Stimulated activated CD4-positive, alpha-beta T cell treated with anti-CD3 and anti-CD28 coated beads, Interleukin-15, amount 100 ng/mL, for 1 hour (primary cell): ENCODE measurements at places on chromosomes 5 and 9.
A peak's percentile ranks its signal among the peaks of the same experiment; 100 is the strongest.

DNA sequence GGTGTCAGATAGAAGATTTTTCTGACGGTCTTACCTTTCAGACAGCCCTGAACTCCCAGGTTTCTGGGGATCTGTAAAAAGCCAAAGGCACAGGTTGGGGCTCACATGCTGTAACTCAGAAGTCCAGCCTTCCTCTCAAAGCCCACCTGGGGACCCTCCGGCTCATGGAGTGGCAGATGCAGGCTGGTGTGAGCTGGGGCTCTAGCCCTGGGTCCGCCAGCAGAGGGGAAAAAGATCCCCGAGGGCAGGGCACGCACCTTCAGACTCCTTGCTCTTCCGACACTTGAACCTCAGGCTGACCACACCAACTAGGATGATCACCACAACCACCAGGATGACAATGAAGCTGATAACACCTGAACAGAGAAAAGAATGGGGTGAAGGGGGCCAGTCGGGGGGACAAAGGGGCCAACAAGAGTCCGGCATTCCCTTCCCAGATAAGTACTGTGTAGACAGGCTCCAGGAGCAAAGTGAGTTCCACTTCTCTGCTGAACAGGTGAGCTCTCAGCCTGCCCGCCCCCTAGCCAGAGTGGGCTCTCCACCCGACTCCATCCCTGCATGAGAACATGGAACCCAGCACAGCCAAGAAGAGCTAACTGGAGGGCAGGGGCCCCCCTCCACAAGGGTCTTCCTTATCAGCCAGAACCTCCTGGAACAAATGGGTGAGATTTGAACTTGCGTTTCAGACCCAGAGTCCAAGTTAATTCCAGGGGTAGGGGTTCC, 7.8 kb downstream of the ECSCR start:
- no peak for DNase-seq

- no peak for DNase-seq
These were observed 71.1 kb downstream of the SNX24 start for GRCh38 chr5:122916490-122916889.

GRCh38 chr5:177309351-177310191, 2.1 kb downstream of the MXD3 start:
- peak; percentile 42 for DNase-seq

DNA sequence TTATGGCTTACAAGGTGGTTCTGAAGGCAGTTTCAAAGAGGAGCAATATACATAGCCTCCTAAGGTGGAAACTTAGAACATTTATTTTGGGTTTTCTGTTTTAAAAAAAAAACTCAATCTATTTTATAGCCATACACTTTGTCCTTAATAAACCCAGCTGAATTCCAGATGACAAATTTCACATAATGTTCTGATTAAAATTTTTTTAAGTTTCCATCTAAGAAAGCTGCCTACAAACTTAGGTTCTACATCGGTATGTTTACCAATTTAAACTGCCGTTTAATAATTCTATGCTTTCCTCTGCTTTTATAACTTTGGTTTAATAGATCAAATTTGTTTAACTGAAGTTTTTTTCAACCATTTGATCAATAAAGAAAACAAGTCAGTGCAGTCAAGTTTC, 12.5 kb downstream of the NR3C1 start:
- DNase-seq, result no peak

- no peak for DNase-seq
These were observed 27.1 kb upstream of the ACTBL2 start for GRCh38 chr5:57509501-57510260.

- no peak for DNase-seq
These were observed 316.2 kb upstream of the CLINT1 start for GRCh38 chr5:158174918-158175851.

DNA sequence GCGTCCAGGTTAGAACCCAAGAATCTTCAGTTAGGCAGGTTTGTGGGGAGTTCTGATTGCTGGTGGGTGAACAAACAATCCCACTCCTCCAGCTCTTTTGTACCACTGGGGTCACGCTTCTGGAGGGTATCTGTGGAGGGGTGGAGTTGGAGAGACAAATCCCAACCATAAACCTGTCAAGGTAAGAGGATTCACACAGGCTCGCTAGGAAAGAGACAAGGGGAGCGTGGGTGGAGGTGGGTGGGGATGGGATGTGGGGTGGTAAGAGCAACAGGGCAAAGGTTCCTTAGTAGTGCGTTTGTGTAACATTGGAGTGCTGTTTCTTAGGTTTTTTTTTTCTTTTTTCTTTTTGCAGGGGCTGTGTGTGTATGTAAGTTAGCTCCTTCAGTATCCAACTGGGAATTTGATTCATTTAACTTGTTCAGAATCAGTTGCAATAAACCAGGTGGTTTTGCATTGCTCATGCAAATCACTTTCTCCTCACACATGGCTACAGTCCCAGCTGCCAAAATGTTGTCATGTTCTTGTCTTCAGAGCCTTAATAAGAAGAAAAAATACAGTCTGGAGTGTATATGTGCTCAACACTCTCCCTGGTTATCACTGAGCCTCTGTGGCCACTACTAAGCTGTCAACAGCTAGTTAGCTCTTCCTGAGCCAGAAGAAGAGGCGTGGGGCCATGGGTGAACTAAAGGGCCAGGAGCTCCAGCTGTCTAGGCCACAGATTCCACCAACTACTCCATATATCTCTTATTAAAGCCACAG, 164.0 kb upstream of the RAD23B start:
- no peak for DNase-seq

GRCh38 chr9:125789196-125789595, 42.0 kb downstream of the PBX3 start:
- DNase-seq, result no peak

DNA sequence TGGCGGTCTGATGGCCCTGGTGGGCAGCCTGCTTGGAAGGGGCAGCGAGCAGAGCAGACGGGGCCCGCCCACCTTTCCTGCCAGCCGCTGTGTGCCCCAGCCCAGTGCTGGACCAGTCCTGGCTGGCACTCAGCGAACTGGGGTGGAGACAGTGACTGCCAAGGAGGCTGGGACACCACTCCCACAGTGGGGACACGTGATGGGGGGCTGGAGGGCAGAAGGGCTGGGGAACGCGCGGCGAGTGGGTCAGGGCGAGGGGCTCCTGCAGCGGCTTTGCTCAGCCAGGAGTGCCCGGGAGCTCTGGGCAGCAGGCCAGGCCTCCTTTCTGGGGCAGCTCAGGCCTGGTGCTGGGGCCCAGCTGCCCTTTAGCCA, 19.5 kb downstream of the NCS1 start:
- DNase-seq, result no peak

GRCh38 chr9:98484162-98484561, 224.6 kb downstream of the GABBR2 start:
- no peak for DNase-seq

DNA sequence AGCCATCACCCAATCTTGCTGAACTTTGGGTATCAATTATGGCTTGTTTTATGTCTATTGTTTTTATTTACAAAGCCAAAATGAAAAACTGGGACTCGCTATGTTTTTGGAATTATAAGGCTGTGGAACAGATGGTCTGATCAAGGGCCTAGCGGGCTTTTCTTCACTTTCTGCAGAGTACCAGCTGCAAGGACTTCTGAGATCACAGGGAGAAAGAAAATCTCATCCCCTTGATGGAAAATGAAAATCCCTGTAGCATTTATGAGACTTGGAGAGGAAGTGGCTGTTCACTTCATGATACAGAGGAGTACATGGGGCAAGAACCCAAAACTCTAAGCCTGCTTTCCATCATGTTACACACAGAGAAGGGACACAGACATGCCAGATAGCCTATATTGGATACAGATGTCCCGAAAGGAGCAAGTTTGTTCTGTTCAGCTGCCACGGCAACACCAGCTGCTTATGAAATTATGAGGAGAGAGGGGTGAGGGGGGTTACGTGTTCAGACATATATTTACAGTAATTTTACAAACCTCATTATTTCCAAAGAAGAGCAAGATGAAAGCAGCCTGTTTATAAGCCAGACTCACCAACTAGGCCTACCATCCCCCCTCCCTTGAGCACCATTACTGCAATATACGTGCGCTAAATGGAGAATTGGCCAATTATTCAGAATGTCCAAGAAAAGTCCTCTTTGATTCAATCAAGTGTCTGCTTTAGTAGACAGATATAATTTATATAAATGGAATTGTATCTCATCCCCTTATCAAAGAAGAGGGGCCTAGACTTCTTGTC, 220.0 kb downstream of the MARCHF11 start:
- no peak for DNase-seq

- DNase-seq, result no peak
These were observed 286.6 kb downstream of the FER start for GRCh38 chr5:109034306-109034705.

- DNase-seq, result no peak
These were observed 89.1 kb downstream of the KLHL3 start for GRCh38 chr5:137646761-137647160.

DNA sequence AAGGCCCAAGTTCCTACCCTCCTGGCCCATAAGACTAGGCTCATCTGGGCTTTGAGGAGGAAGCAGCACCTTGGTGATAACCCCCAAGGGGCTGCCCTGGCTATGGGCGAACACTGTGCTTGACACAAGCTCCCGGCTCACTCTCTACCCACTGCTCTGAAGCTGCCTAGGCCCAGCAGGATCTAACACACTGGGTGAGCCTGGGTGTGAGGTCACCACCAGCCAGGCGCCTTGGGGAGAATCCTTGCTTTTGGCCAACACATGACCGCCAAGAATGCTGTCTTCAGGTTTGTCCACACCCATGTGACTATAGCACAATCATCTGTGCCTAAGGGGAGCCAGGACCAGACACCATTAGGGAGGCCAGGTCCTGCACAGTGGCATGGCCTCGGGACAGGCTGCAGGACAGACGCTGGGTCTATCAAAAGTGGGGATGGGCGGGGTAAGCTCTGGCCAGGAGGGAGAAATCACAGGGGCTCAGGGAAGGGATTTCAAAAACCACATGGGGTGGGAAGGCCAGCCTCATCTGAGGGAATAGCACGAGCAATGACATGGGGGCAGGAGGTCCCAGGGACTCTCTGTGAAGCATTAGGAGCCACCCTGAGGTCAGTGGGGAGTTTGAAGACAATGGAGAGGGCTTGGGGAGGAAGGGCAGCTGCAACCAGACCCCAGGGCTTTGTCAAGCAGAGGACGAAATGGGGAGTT, 29.6 kb downstream of the BICD2 start:
- DNase-seq, result no peak

DNA sequence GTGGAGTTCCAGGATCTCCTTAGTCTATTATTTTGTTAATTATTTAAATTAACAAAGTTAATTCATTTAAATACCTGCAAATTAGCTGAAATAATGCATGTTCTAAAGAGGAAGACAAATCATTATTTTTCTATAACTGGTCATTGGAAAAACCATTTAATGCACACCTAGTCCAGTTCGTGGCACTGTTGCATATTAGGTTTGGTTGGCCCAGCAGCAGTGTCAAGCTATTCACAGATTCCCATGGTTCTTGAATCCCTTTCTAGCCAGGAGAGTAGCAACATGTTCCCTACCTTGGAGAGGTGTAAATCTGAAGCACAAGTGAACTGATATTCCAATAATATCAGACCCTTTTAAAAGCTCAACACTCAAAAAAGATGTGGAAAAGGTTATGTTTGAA, 155.2 kb downstream of the TMEM161B start:
- DNase-seq, result no peak

DNA sequence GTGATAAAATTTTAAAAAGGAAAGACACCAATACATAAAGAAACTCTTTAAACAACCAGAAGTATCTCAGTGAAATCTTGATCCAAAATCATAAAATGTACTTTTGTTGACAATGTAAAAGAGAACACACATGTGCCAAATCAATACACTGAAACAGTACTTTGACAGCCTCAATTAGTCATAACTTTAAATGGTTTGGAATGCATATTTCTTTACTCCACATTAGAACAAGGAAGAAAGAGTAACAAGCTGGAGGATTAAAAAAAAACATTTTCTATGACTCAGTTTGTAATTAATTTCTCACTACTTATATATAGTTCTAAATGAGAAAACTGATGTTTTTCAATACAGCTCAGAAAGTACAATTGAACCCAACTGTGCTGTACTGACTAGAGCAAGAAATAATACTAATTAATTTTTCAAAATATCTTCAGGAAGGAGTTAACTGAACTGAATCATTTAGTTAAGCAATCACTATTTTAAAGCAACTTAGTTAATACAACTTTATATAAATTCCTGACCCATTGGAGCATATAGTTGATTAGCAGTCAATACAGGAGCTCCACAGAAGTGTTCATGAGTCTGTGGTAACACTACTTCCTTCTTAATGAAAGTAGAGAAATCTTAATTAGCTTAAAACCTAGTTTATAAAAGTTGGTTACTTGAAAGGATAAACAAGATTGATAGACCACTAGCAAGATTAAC, 101.0 kb downstream of the NR3C1 start:
- DNase-seq, result no peak

GRCh38 chr9:94800424-94801117, 74.1 kb downstream of the AOPEP start:
- DNase-seq, result no peak

- DNase-seq, result no peak
These were observed 74.0 kb downstream of the COL27A1 start for GRCh38 chr9:114229295-114229694.

DNA sequence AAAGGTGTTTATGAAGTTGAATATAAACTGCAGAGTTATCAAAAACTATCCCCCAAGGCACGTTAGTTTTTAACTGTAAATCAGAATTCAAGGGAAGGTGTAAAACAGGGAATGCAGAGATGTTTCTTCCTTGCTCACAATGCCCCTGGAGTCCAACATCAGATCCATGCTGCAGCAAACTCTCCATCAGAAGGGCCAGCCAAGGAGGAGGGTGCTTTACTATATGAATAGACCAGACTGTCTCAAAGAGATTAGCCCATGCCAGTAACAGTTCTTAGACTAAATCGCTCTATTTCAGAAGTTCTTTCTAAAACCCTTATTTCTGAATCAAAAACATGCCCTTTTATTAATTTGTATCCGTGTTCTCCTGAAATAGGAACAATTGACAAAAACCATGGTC, 362.8 kb upstream of the RPS23 start:
- no peak for DNase-seq

- no peak for DNase-seq
These were observed 308.8 kb upstream of the TRPC7 start for GRCh38 chr5:136674178-136674577.

GRCh38 chr5:178155065-178155464, 1.4 kb upstream of the NHP2 start:
- DNase-seq, result no peak

DNA sequence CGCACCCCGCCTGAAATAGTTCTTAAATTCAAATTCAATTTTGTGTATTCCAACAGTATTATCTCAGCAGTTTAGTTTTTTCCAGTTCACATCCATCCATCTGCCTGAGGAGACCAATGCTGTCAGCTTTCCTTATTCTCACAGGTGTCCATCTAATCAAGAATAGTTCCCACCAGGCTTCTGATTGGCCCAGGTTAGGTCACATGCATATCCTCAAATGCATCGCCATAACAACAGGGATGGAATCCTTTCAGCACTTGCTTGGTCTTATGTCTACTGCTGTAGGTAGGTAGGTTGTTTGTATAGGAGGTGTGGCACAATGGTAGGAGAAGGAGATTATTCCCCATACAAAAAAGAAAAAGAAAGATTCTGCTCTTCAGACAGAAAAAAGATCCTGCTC, 91.2 kb downstream of the UBE2R2 start:
- no peak for DNase-seq

- DNase-seq, result no peak
These were observed 19.7 kb upstream of the GRIA1 start for GRCh38 chr5:153470736-153471135.
